ENCODE measurements at places on chromosomes 4 and X. TPM values are rescaled to one million over a fixed set of nuclear protein-coding genes. Genes with fewer than 3 reads are reported as not detected.
A peak's percentile ranks its signal among the peaks of the same experiment; 100 is the strongest.

- no peak for DNase-seq
These were observed 46.1 kb upstream of the TSPAN7 start for GRCh38 chrX:38515291-38515690.

The SLC9A7 gene
- 25.6 TPM for total RNA-seq

- no peak for DNase-seq
These were observed 88.9 kb upstream of the MID1 start for GRCh38 chrX:10709276-10709675.

The HSD17B13 gene
- total RNA-seq = 0.45 TPM

The F8 gene
- 7.1 TPM for total RNA-seq

DNA sequence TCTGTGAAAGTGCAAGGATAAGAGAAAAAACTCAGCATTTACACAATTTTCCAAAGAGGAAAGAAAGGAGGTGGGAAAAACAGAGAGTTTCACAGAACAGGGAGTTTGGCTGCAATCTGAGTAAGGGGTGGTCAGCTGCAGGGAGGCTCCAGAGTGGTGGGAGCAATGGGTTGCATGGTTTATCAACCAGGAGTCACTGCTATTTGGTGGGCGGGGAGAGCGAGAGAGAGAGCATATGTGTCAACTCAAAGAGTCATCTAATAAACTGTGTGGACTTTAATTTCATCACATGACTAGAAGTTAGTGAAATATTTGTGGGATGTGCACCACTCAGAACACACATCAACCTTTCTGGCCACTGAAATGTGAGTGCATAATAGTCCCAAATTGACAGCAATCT, 94.6 kb downstream of the FAM13A start:
- DNase-seq = no peak

- DNase-seq = no peak
These were observed 24.6 kb upstream of the CD40LG start for GRCh38 chrX:136623396-136623795.

- DNase-seq = no peak
These were observed 248.7 kb downstream of the ARHGAP10 start for GRCh38 chr4:147980586-147980985.

DNA sequence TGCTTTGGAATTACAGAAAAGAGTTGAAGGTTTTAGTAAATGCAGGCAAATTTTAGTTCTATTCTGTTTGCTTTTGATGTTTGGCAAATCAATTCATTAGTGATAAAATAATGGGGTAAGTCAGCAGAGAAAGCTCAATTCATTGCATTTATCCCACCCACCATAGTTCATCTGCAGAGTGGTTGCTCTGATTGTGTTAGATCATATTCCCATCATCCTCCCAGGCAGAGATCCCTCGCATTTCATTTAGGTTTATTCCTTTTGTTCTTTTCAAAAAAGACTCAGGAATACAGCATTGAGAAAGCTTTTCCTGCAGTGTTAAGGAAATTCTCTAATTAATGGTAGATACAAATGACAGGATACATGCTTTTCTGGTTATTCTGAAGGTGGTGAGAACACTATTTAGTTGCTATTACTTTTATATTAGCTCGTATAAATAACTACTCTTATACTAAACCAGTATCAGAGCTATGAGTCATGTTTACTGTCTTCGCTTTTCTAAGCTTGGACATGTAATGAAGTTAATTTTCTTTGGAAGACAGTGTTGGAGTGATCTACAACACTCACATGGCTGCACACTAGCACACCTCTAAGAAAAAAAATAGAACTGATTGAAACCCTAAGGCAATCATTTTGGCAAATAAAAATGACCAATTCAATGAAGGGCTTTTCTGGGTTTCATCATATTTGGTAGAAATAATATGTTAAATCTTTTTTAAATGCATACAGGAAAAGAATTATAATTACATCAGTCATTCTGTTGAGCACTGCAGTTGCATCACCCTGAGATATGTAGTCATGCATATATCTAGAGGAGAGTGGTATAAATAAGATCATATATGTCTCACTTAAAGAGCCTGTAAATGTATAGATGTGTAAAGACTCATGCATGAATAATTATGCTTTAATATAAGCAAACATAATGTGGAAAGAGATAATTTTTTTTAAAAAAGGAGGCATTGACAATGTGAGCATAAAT, 351.6 kb downstream of the PCDH7 start:
- no peak for DNase-seq

The BLOC1S4 gene
- 64.3 TPM for total RNA-seq

- peak; percentile 84 for DNase-seq
These were observed 36.9 kb upstream of the SYTL4 start for GRCh38 chrX:100768679-100769338.

Measured in stomach (tissue), 19 donors.